ENCODE measurements at places on chromosomes 2 and 18. TPM values are rescaled to one million over a fixed set of nuclear protein-coding genes. Genes with fewer than 3 reads are reported as not detected.

The NAT8 gene
- total RNA-seq = not detected

The COPS9 gene
- 219 TPM for total RNA-seq

The MAIP1 gene
- total RNA-seq = 25.4 TPM

The MAP3K19 gene
- total RNA-seq = not detected

The FAP gene
- not detected for total RNA-seq

The CEBPZOS gene
- 27.2 TPM for total RNA-seq

The ATG16L1 gene
- 36.1 TPM for total RNA-seq

The DYSF gene
- 267 TPM for total RNA-seq

The TBR1 gene
- total RNA-seq = not detected

The NEU4 gene
- 8.6 TPM for total RNA-seq

The REG1B gene
- 1.4 TPM for total RNA-seq

The ST6GAL2 gene
- not detected for total RNA-seq

The PPP4R3B gene
- total RNA-seq = 20.6 TPM

GRCh38 chr2:224210286-224211180 lies 171.4 kb upstream of the SERPINE2 start:
- H3K4me1 ChIP-seq = no peaks in the 10 kb centered on the region
- no peaks in the 10 kb centered on the region for H3K27me3 ChIP-seq
- no peaks in the 10 kb centered on the region for H3K36me3 ChIP-seq
- DNase-seq = no peak
- H3K4me3 ChIP-seq = no peak overlapping the region

GRCh38 chr2:51212374-51212773 lies 180.4 kb upstream of the NRXN1 start:
- no peak overlapping the region for H3K4me3 ChIP-seq
- H3K27me3 ChIP-seq = no peaks in the 10 kb centered on the region
- no peak for DNase-seq
- no peaks in the 10 kb centered on the region for H3K4me1 ChIP-seq
- no peaks in the 10 kb centered on the region for H3K36me3 ChIP-seq

DNA sequence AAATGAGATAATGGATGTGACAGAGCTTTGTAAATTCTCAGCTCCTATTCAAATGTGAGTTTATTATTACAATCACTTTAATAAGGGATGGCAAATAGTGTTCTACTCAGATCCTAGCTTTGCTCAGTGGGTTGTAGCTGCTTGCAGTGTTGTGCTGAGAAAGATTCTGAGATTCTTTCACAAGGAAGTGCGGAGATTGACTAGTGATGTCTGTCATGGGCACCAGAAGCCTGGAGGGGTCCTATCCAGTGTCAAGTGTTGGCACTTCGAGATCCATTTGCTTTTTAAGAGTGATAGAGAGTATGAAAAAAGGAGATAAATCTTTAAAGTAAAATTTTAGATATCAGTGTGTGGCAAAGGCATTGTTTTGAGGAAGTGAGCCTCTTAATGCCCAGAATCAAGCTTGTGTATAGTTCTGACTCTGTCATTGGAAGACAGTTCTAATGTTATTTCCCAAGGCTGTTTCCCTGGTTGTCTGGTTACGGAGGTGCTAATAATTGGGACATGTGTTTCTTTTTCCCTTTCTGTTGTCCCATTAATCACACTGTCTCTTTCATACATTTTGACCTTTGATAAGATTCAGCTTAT lies 181.7 kb upstream of the SPRED2 start:
- no peak overlapping the region for H3K4me3 ChIP-seq
- H3K27ac ChIP-seq = no peak overlapping the region
- no peak for DNase-seq

DNA sequence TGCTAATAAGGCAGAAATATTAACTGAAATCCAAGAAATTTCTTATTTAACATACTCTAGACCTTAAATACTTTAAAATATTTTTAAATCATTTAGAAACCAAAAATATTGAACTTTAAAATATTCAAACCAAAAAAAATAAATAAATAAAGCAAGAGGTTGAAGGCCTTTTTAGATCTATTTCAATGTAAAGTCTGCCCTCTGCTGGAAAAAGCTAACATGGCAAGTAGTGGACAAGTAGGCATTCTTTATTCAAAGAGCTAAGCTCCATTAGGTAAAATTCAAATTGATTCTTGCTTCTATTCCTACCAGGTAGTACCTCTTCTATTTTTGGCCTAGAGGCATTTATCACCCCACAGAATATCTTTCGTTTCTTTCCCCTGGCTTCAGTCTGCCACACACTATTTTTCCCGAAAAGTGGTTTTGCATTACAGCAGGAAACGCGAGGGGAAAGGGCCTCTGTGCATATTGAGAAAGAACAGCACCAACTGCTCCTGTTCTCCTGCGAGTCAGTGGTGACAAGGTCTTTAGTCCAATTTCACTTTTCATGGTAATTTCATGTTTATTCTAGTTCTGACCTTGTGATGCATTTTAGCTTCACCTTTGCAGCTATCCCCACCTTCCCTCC lies 20.4 kb downstream of the IFIH1 start:
- no peaks in the 10 kb centered on the region for H3K27me3 ChIP-seq

- DNase-seq = no peak
- no peaks in the 10 kb centered on the region for H3K36me3 ChIP-seq
- H3K4me1 ChIP-seq = peaks cover 39% of the 10 kb centered on the region
These were observed 215.7 kb downstream of the MCFD2 start for GRCh38 chr2:46699934-46700256.

DNA sequence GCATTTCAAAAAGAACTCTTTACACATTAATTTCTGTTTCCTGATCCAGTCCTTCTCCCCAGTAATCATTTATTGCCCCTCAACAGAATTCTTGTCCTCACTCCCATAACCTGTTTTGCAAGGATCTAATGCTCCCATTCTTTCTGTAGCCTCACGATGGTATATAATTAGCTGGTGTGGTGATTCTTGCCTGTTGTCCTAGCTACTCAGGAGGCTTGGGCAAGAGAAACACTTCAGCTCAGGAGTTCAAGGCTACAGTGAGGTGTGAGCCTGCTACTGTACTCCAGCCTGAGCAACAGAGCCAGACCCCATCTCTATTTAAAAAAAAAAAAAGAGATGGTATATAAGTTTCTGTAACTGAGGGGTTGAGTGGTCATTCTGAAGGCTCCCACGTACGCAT lies 7.7 kb upstream of the TRAPPC8 start:
- H3K27me3 ChIP-seq = no peaks in the 10 kb centered on the region
- no peak overlapping the region for H3K4me3 ChIP-seq
- DNase-seq = no peak

DNA sequence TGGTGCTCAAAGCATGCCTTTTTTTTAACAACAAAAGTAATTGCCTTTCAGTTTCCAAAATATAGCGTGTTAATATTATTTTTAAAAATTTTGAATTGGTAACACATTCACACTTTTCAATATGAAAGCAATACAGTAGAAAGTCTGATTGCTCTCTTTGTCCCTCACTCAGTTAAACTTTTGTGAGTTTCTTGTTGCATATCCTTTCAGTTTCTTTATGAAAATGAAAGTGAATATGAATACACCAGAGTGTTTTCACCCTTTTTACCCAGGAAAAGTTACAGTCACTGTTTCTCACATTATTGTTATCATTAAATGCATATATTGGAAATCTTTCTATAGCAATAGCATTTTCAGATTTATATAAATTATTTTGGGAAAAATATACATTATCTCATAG lies 377.4 kb upstream of the CRIM1 start:
- H3K27ac ChIP-seq = no peak overlapping the region
- no peak for DNase-seq
- no peaks in the 10 kb centered on the region for H3K4me1 ChIP-seq
- no peak overlapping the region for H3K4me3 ChIP-seq
- H3K27me3 ChIP-seq = no peaks in the 10 kb centered on the region

DNA sequence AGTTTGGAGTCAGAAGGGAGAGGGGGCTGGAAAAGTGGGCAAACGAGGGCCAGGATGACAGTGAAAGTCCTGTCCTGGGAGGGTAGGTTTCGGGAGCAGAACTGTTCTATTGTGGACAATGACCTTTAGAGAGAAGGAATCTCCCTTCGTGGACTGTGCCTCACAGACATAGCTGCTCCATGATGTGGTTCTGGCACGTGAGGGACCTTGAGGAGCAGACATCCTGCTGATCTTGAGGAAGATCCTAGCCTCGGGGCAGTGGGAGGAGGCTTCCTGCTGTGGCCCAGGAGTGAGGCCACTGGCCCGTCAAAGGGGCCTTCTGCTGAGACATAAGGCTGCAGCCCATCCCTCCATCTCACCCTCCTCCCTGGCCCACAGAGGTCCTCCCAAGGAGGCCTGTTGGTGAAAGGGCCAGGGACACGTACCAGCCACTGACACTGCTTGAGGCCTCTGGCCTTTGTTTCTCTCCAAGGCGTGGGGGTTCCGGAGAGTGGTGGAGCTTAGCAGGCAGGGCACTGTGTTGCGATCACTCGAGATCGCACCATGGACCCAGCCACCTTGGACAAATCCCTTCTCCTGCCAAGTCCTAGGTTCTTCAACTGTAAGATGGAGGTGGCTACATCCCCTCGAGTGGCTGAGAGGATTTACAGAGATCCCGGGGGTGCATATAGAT lies 167.2 kb downstream of the CELF4 start:
- no peaks in the 10 kb centered on the region for H3K36me3 ChIP-seq
- peaks cover 7% of the 10 kb centered on the region for H3K27me3 ChIP-seq
- peaks cover 6% of the 10 kb centered on the region for H3K4me1 ChIP-seq
- no peak overlapping the region for H3K4me3 ChIP-seq

- no peaks in the 10 kb centered on the region for H3K27me3 ChIP-seq
- DNase-seq = no peak
- H3K4me1 ChIP-seq = no peaks in the 10 kb centered on the region
- H3K4me3 ChIP-seq = no peak overlapping the region
- H3K36me3 ChIP-seq = no peaks in the 10 kb centered on the region
- H3K27ac ChIP-seq = no peak overlapping the region
These were observed 213.8 kb upstream of the MGAT5 start for GRCh38 chr2:134039912-134040581.

DNA sequence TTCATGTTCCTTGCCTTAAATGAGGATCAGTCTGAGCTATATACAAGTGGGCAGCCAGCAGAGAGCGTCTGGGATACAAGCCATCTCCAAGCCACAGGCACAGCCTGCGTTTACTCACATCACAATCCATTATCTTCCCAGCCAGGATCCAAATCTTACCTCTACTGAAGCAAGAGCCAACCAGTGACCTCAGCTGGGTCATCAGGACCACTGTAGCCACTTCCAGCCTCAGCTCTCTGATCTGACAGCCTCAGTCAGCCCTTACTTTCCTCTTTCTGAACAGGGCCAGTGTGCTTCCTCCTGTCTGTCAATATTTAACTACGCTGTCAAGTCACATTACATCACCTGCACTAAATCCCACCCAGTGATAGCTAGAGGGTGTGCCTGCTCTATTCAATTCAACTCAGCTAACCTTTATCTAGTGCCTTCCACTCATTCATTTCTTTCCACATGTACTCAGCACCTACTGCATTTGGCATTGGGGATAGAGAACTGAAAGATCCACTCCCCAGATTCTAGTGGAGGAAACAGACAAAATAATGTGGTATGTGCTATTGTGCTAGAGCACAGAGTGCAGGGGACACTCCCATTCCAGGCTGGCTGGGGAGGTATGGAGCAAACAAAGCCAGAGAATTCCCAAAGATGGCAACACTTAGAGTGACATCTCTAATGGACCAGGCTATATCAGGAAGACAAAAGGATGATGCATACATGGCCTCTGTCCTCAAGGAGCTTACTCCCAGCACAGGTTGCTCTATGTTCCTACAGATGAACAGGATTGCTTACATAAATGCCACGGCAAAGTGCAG lies 146.5 kb downstream of the NCKAP5 start:
- H3K4me3 ChIP-seq = no peak overlapping the region
- no peak overlapping the region for H3K27ac ChIP-seq
- H3K36me3 ChIP-seq = no peaks in the 10 kb centered on the region

DNA sequence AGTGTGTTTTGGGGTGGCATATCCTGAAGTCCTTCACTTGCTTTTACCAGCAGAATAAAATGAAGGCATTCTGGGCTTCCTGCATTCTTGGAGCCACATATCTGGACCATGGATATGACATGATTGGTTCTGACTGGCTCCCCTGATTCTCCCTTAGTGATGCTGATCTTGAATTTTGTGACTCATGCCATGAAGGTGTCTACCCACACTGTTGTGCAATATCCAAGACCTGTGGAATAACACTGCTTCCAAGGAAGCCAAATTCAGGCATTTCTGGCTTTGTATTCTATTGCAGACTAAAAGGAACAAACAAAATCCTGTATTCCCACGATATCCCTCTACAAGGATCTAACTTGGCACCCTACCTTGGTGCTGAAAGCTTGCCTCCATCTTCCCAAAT lies 125.8 kb downstream of the LYPD6B start:
- no peak overlapping the region for H3K27ac ChIP-seq
- no peaks in the 10 kb centered on the region for H3K4me1 ChIP-seq
- no peak overlapping the region for H3K4me3 ChIP-seq
- no peaks in the 10 kb centered on the region for H3K27me3 ChIP-seq
- no peaks in the 10 kb centered on the region for H3K36me3 ChIP-seq
- DNase-seq = no peak

DNA sequence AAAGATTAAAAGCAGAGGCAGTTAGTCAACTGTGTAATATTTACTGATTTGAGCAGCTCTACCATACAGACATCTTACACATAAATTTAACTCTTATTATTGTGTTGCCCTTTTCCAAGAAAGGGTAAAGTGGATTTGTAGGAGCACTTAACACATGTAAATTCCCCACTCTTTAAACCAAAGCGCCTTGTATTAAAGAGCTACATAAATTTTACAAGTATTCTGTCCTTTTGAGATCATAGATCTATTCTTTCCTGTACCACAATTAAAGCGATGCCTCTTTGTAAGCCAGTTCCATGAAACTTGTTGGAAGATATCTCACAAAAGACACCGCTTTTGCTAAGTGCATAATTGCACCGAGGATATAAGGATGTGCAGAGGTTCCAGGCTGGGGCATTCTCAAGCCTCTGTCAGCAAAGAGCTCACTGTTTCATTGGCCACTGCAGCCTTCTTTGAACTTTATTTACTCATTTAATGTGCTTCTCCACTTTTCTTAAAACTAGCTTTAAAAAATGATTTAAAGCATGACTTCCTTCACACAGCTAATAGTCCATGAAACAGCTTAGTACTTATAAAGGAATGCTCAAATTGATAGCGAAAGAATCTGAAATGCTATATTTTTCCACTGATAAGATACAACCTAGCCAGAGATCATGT lies 520.0 kb upstream of the TCF4 start:
- DNase-seq = no peak
- no peaks in the 10 kb centered on the region for H3K4me1 ChIP-seq
- no peaks in the 10 kb centered on the region for H3K27me3 ChIP-seq
- H3K36me3 ChIP-seq = no peaks in the 10 kb centered on the region
- H3K27ac ChIP-seq = no peak overlapping the region
- H3K4me3 ChIP-seq = no peak overlapping the region

DNA sequence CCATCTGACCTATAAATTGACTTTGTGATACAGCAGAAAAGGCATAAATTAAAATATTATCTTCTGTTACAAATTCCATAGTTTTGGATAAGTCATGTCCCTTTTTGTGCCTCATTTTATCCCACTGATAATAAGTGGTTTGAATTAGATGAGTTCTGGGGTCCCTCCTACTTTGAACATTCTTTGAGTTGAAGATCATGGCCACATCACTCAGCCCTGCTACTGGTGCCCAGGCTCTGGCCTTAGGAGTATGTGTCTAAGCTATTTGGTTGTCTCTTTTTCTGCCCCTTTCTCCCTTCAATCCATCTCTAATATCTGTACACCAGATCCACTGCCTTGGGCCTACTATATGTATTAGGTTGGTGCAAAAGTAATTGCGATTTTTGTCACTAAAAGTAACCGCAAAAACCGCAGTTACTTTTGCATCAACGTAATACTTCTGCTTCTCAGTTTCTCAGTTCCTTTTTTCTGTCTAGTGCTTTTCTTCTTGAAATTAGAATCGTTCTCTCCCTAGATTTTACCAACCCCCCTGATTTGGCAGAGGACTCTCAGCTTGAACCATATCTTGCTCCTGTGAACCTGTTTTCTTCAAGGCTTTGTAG lies 362.5 kb upstream of the TNP1 start:
- H3K4me1 ChIP-seq = peaks cover 10% of the 10 kb centered on the region
- H3K27me3 ChIP-seq = no peaks in the 10 kb centered on the region
- no peak overlapping the region for H3K27ac ChIP-seq

Data from gastrocnemius medialis (tissue), 4 donors.